HS-27A (cell line): ENCODE measurements at places on chromosomes 2 and 18.

GRCh38 chr2:206915121-206915520, 24.2 kb upstream of the CPO start:
- peak; percentile 42 for DNase-seq

DNA sequence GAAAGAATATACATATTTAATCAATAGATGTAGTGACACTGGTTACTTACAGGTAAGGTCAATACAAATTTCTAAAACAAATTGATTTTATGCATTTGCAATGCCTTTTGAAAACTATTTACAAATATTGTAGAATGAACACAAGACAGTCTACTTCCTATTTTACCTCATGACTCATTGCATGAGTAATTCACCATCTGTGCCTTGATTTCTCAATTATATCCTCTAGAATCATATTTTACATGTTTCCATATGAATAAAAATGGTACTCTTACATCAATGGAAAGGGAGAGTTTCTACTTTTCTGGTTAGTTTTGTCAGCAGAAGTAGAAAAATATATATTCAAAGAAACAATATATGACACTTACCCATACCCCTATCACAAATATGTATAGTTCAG, 203.8 kb upstream of the CDH7 start:
- no peak for DNase-seq

GRCh38 chr2:169782513-169782912, 16.2 kb upstream of the SSB start:
- no peak for DNase-seq

GRCh38 chr2:8525582-8526402, 156.1 kb upstream of the ID2 start:
- DNase-seq: no peak

- DNase-seq: no peak
Observed at GRCh38 chr2:142280831-142281230, 150.0 kb upstream of the LRP1B start.

- no peak for DNase-seq
Observed at GRCh38 chr2:223772363-223772762, 65.0 kb downstream of the AP1S3 start.

DNA sequence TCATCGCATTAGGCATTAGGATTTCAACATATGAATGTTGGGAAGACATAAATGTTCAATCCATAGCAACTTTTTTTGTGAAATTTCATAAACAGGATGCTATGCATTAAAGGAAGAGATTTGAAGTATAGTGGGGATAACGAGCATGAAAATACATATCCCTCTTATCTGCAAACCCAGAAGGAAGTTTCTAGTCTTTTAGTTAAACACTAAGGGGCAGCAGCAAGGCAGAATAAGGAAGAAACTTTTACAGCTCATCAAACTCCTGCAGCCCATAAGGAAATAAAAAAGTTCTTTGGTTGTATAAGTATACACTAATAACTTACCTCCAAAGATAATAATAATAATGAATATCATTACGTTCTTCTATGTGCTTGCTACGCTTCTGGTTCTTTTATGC, 81.5 kb downstream of the CD226 start:
- DNase-seq: no peak

DNA sequence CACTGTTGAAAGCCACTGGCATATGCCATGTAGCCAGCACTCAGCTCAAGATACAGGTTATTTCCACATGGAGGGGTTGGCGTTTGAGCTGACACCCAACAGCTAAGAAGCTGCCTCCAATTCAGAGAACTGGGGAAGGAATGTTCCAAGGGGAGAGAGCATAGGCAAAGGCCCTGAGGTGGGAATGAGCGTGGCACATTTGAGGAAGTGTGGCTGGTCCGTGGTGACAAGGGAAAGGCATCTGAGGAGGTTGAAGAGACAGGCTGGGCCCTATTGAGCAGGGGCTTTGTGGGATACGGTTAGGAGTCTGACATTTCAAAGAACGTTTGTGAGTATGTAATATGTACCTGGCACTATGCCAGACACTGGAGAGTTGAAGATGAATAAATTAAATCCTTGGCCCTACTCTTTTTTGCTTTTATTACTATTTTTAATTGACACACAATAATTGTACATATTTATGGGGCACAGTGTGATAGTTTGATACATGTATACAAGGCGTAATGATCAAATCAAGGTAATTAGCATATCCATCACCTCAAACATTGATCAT, 27.6 kb upstream of the TMBIM1 start:
- DNase-seq: no peak

GRCh38 chr18:46226461-46226860, 122.3 kb downstream of the HAUS1 start:
- no peak for DNase-seq

DNA sequence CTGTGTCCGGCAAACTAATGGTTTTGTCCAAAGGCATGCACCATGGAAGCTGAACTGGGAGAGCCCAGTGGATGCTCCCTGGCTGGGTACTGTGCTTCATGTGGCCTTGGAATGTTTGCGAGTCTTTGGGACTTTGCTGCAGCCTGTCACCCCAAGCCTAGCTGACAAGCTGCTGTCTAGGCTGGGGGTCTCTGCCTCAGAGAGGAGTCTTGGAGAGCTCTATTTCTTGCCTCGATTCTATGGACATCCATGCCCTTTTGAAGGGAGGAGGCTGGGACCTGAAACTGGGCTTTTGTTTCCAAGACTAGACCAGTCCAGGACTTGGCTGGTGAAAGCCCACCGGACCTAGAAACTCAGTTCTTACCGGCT, 1.7 kb downstream of the MARS2 start:
- no peak for DNase-seq

DNA sequence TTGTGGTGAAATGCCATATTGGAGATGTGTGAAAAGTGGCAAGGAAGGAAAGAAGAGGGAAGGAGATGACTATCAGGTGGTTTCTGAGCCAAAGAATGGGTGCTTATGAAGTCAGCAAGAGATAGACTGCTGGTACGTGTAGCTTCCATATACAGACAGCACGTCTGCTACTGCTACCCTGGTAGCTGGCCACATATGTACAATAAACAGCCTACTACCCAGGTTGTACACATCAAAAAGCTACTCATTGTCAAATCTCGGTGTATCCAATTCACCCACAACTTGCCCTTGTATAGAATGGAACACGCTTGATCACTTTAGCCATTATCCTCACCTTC, 761.8 kb downstream of the LRRTM4 start:
- DNase-seq: no peak

DNA sequence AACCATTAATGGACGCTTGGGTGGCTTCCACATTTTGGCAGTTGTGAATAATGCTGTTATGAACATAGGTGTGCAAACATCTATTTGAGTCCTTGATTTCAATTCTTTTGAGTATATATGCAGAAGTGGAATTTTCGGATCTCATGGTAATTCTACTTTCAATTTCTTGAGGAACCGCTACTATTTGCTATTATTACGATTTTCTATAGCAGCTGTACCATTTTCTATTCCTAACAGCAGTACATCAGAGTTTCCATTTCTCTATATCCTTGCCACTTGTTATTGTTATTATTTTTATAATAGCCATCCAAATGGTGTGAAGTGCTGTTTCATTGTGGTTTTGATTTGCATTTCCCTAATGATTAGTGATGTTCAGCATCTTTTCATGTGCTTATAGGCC, 69.5 kb downstream of the KIF5C start:
- DNase-seq: no peak

DNA sequence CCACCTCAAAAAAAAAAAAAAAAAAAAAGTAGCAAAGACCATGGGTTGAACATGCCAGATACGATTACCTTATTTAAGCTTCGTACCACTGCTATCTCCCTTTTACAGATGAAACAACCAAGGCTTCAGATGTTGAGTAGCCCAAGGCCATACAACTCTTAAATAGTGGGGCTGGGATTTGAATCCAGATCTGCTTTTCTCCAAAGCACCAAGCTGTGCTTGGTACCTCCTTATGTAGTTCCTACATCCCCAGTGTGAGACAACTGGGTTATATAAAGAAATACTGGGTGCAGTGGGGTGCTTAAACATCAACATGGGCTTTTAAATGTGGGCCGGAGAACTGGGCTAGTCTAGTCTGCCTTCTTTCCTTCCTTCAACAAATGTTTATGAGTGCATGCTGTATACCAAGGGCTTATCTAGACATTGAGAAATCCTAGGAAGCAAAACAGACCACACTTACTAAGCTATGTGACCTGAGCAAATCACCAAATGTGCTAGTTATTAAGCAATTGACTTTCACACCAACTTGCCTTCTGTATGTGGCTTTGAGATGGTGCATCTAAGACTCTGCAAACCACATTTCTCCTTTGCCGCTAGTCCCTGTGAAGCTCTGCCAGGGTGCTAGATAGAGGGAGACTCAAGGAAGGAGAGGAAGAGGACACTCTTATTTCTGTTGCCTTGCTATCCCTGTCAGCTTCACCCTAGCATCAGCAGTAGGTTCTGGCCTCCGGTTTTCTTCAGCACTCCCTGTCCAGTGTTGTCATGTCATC, 206.8 kb upstream of the FBXO11 start:
- no peak for DNase-seq

DNA sequence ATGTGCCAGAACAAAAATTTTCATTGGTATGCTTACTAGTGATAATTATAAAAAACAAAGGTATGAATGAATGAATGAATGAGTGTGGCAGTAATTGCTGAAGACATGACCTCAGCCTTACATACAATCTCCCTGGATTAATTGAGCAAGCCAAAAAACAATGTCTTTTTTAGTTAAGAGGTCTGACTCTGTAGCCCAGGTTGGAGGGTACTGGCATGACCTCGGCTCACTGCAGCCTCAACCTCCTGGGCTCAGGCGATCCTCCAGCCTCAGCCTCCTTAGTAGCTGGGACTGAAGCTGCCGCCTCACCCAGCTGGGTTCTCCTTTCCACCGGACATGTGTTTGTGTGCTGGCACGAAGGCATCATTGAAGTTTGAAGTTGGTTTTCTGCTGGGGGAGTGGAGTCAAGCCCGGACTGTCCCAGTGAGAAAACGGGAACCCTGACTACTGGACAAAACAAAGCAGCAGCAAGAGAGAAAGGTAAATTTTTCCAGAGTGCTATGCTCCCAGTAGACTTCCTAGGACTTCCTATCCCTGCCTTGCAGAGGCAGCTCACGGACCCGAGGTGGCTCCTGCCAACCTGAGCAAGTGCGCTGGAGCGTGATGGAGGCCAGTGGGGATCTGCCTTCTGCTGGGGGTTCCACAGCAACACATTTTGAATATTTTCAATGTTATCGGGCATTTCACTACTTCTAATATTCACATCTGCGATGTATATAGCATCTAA, 6.4 kb upstream of the IMP4 start:
- no peak for DNase-seq

- DNase-seq: no peak
Observed at GRCh38 chr18:79603321-79604204, 76.0 kb upstream of the CTDP1 start.

DNA sequence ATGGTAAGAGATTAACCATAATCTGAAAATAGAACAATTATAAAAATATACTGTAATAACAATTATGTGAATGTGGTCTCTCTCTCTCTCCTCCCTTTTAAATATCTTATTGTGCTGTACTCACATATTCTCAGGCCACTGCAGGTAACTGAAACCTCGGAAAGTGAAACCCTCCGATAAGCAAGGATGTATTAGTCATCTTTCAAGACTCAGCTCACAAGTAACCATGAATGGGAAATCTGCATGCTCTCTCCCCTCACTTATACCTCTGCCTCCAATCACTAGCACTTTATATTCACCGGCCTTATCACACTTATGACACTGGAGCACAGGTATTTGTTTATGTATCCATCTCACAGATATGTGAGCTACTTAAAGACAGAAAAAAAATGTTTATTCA, 139.7 kb downstream of the LRP2 start:
- no peak for DNase-seq

DNA sequence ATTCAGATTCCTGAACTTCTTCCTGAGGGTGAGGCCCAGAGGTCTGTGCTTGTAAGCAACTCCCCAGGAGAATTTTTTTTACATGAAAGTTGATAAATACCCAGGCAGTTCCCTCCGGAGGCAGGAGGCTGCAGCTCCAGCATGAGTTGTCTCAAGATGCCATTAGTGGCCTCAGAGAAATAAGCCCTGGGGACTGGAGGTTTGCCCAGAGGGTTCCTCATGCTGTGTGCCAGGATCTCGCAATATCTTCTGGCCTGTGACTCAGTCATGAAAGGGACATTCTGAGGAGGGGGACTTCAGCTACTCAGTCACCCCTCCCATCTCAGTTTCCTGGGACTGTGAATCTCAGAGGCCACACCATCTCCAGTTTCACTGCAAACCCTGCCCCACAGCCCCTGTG, 49.9 kb downstream of the LYPD1 start:
- no peak for DNase-seq

DNA sequence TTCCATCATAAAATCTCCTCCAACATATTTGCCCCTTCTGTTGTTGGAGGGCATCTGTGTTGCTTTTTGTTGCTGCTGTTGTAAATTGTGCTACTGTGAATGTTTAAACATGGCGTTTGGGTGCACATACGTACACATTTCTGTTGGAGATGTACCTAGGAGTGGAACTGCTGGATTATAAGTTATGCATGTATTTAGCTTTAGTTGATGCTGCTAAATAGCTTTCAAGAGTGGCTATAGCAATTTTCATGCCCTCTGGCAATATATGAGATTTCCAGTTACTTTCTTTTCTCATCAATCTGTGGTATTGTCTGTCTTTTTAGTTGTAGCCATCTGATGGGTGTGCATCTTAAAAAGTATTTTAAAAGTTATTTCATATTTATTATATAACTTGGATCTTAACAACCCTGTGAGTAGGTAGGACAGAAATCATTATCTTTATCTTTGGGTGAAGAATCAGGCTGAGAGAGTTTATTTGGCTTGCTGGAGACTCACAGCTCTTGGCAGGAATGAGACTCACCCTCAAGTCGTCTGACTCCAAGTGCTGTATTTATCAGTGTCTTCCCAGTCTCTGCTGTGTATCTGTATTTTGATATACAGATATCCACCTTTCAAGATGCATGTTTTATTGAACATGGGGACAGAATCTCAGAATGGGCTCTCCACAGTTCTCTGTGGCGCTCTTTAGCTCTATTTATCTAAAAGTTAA, 16.9 kb downstream of the ZNF236 start:
- no peak for DNase-seq

DNA sequence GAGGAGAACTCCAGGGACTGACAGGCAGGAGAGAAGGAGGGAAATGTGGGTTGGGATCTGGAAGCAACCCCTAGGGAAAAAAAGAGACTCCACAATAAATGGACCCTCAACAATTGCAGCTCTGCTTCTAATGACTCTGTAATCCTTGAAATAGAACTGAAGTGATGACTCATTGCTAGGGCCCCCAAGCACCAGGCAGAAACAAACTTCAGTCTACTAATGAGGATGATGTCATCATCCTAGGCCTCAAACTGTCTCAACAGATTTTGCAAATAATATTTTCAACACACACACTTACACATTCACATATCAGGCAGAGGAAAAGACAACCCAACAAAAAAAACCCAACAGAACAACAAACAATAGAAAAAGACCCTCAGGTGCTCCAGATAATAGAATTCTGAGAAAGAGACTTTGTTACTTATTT, 143.3 kb downstream of the HDAC4 start:
- DNase-seq: no peak

DNA sequence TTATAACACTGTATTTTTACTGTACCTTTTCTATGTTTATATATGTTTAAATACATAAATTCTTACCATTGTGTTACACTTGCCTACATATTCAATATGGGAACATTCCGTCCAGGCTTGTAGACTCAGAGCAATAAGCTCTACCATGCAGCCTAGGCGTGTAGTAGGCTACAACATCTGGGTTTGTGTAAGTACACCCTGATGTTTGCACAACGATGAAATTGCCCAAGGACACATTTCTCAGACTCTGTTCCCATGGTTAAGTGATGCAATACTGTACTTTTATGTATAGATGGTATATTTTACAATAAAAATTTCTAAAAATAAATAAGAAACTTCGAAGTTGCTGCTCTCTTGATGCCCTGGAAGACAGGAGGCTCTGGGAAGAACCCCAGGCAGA, 38.4 kb downstream of the YPEL5 start:
- DNase-seq: no peak
